ENCODE measurements at places on chromosomes 2 and 18.

GRCh38 chr2:141499123-141499522, 631.7 kb downstream of the LRP1B start:
- DNase-seq: no peak

DNA sequence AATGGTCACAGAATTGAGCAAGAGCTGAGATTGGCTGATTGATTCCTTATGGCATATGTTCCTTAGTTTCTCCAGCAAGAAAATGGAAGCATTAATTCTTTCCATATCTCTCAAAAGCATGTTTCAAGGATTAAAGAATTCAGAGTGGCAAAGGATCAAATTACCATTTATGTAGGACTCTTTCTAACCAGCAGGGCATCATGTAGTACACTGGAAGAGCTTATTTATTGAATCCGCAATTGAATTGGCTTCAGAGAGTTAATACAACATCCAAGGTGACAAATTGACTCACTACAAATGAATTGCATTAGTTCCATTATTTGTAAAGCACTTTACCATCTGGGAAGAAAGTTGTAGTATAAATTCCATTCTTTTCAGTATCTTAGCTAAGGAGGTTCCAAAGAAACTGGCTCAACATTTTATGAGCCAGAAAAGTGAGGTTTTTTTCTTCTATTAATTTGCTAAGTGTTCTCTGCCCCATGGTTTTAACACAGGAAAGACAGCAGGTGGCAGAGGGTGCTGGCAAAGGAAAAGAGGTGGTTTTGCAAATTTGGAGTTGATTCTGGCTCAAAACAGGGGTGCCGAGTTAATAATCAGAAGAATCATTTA, 409.9 kb downstream of the MTX2 start:
- DNase-seq: no peak

- no peak for DNase-seq
These were observed 71.0 kb downstream of the PXDN start for GRCh38 chr2:1673160-1673944.

- DNase-seq: no peak
These were observed 11.4 kb downstream of the EIF2AK3 start for GRCh38 chr2:88615822-88616221.

DNA sequence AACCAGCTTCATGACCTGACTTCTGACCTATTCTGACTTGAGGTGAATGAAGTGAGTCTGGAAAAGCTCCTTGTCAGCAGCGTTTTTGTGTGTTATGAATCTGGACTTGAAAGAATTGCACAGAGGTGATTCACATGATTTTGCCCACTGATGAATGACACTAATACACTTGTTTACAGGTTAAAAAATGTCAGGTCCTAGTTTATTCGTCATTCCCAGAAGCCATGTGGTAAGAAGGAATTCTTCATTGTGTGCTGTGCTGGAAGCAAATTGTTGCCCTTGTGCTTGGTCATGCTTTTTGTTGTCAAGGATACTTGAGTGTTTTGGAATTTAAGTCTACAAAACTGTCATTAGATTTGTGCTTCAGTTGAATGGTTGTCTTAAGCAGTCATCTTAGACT, 15.5 kb downstream of the SEC11C start:
- DNase-seq: peak; percentile 15

DNA sequence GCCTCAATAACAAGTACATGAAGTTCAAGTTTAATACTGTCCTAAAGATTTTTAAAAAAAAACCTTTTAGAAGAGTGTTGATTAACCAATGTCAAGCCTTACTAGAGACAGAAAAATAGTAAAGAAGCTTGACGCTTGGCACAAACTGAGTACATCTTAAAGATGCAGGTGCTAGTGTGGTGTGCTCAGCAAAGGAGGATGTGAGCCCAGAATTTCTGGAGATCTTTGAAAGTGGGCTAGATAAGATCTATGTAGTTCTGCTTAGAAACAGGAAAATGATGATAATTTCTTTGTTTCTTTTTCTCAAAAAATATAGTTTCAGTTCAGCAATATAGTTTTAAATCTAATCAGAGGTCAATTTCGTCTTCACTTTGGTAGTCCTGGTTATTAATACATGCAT, 118.3 kb upstream of the KLHL14 start:
- no peak for DNase-seq

- DNase-seq: no peak
These were observed 1.6 kb upstream of the SESTD1 start for GRCh38 chr2:179266271-179266670.

- DNase-seq: no peak
These were observed 5.8 kb downstream of the ANKRD53 start for GRCh38 chr2:70984228-70984575.

- DNase-seq: no peak
These were observed 6.9 kb downstream of the INHA start for GRCh38 chr2:219578811-219579613.

DNA sequence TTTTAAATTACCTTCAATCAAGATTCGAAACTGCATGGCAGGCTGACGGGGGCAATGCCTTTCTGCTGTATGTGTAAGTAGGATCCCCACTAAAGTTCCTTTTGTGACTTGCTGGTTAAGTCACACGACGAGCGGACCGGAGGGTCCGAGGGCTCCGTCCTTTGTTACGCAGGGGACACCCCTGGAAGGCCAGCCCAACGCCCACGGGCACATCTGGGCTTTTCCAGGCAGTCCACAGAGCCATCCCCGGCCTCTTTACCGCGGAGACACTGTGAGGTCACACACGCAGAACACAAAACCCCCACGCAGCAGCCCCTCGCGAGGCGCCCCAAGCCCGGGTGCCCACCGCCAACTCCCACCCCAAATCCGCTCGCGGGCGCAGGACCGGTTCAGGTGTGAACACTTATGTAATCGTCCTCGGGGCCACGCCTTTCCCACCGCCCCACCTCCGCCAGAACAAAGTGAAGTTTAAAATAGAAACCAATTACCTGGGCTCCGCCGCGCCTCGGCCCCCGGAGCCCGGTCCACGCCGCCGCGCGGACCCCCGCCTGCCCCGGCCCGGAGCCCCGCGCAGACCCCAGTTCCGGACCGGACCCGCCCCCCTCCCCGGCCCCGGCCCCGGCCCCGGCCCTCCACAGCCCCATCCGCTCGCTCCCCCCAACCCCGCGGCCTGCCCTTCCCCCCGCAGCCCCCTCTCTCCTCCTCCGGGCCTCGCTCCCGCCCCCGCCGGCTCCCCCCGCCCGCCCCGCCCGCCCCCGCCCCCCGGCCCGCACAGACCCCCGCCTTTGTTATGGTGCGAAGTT, 4.2 kb downstream of the ZNF516 start:
- DNase-seq: no peak

- peak; percentile 69 for DNase-seq
These were observed 28.8 kb downstream of the HADHB start for GRCh38 chr2:26273501-26273900.

DNA sequence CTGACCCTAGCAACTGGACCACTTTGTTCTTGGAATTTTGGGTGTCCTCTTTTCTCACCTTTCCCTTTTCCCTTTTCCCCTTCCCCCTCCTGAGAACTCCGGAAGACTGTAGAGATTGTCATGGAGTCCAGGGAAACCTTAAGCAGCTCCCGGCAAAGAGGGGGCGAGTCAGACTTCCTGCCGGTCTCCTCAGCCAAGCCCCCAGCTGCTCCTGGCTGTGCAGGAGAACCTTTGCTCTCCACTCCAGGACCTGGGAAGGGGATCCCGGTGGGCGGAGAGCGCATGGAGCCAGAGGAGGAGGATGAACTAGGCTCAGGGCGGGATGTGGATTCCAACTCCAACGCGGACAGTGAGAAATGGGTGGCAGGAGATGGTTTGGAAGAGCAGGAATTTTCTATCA, 20.5 kb downstream of the SETBP1 start:
- no peak for DNase-seq

DNA sequence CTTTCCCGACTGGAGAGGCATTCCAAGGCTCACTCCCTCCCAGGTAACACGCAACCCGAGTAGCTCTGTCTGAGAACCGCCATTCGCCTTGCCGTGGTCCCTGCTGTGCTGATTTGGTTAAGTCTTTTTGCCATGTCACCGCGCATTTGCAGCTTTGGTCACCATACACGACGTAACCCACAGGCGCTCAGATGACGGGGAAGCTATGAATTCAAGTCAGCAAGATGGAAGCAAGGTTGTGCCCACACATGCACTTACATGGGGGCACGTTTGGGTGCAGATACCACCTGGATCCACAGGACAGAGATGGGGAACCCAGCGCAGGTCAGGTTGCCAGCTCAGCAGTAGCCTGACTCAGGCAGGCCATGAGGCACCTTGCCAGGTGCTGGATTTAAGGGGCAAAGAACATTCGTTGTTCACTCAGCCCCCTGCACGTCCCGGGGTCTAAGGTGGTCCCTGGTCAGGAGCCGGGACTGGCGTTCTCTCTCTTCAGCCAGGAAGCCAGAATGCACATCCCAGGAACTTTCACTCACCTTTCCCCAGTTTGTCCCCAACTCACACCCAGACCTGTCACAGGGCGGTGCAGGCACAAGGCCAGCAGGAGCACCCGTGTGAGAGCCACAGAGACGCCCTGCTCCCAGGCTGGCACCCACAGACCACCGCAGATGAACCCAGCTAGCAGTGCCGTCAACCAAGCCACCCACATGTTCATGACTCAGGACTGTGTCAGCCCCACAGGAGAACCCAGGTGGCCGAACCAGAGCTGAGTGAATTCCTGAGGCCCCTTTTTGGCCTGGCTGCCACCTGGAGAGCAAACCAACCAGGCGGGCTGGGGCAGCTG, 19.9 kb downstream of the SNED1 start:
- no peak for DNase-seq

GRCh38 chr2:203623096-203623495, 83.3 kb upstream of the CD28 start:
- peak; percentile 95 for DNase-seq

DNA sequence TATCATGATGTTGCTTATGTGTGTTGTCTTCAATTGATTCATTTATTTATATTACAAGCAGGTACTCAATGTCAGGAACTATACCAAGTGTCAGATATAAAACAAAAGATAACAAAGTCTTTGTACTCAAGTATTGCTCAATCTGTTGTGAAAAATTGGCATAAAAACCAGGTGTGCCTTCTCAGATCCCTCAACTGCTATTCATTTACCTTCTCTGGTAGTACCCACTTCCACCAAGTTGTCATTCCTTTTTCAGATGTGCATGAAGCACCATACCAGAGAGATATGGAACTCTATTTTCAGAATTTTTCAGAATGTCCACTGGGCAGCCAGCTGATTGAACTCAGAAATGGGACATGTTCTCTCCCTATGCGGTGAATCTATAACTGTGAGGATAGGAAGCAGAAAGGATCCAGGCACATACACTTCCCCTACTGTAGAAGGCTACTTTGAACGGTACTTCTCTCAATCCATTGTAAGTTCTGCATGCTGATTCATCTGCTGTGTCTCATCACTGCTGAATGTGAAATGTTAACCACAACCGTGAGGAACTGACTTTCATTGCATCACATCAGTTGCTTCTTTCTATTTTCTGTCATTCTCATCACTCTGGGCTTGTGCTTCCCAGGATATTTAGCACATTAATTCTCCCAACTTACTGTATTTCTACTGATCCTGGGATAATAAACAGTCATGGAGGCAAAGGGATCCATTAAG, 1621.3 kb downstream of the SUCLG1 start:
- DNase-seq: peak; percentile 95

DNA sequence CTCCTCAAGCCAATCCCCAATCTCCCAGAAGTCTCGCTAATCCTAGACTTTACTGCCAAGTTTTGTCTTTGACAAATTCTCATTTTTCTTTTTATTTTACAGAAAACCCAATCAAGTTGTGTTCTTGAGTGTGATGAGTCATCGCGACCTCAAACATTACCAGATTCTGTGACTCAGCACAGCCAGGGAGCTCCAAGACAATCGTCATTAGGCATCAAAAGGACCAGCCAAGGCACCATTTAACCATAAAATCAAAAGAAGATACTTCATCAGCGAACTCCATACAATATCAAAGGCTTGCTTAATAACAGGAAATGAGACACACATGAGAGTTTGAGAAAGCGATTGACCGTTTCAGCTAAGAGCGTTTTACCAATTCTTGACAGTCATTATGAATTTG, 146.2 kb upstream of the AGAP1 start:
- DNase-seq: peak; percentile 87

DNA sequence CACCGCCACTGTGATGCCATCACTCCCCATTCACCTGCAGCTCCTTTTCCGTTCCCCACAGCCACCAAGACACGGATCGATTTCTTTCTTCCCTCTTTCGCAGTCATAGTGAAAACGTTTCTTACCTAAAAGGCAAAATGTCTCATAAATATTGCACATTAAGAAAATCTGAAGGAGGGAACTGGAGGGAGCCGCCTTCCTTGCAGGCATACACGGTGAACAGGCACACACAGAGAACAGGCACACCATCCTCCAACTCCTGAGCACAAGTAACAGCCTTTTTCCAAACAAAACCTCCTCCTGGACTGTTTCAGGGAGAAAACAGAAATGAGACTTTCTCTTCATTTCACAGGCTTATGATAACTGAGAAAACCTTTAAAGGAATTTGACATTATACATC, 17.0 kb downstream of the MRPS5 start:
- no peak for DNase-seq

GRCh38 chr18:68041327-68041726, 524.8 kb upstream of the DSEL start:
- DNase-seq: peak; percentile 55

DNA sequence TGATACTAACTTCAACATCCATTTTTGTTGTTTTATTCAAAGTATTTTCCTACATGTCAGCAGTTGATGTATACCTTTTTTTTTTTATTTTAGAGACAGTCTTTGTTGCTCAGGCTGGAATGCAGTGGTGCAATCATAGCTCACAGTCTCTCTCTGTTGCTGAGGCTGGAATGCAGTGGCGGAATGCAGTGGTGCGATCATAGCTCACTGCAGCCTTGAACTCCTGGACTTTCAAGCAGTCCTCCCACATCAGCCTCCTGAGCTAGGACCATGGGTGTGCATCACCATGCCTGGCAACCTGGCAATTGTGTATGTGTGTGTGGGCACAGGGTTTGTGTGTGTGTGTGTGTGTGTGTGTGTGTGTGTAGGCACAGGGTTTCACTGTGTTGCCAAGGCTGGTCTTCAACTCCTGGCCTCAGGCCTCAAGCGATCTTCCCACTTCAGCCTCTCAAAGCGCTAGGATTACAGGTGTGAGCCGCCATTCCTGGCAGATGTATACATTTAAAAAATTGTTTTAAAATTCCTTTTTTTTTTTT, 24.8 kb downstream of the SANBR start:
- peak; percentile 19 for DNase-seq

GRCh38 chr18:48342581-48342980, 66.6 kb downstream of the ZBTB7C start:
- DNase-seq: no peak

DNA sequence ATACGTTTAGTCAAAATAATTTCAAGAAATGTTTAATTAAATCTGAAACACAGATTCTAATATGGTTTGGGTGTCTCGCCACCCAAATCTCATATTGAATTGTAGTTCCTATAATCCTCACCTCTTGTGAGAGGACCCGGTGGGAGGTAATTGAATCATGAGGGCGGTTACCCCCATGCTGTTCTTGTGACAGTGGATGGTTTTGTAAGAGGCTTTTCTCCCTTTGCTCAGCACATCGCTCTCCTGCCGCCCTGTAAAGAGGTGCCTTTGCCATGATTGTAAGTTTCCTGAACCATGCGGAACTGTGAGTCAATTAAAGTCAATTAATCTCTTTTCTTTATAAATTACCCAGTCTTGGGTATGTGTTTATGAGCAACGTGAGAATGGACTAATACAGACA, 1045.1 kb upstream of the POU3F3 start:
- DNase-seq: no peak

- no peak for DNase-seq
These were observed 42.6 kb upstream of the CDCA7 start for GRCh38 chr2:173311844-173312606.

Data from fibroblast of skin of scalp (primary cell).